Adipocyte (in vitro differentiated cells): ENCODE measurements at places on chromosomes 6 and 20.

DNA sequence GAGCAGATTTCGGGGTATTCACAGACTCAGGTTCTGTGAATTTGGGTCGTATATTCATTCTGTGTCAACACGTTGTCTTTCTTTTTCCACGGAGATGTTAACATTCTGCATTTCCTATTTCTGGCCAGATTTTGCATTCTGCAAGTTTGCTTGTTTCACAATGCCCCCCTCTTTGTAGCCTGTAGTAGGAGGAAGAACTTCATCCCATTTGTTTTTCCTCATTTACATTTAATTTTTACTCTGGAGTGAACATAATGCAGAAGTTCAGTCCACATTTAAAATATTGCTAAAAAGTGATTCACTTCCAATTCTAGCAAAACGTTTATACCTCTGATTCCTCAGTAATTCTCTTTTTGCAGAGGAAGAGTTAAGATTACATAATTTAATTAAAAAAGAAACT lies 12.9 kb downstream of the TAGAP start:
- no peak for DNase-seq

DNA sequence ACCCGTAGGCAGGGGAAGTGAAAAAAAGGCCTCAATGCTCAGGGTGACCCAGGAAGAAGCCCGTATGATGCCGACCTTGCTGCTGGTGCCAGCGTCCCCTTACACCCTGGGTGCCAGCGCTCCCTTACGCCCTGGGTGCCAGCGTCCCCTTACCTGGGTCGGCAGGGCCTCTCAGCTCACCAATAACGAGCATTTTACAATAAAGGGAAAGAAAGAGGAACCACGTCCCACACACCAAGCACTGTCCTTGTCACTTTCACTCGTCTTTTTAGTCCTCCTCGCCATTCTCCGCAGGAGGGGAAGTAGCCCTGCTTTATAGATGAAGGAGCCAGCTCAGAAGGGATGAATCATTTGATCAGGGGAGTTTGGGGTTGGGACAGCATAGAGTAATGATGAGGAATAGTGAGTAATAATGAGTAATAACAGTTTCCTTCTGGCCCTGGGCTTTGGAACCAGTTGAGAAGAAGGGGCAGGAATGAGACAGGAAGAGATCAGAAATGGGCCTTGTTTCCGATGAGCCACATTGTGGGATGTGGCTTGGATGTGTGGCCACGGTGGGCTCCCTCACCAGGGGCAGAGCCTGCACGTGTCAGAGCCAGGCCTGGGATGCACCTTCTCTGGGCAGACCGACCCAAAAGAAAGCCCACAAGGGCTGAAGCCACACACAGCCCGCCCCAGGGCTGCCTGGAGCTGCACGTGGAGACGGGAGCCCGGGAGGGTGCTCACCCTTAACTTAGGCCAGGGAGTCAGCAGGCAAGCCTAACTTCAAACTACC lies 75.7 kb downstream of the SYNJ2 start:
- DNase-seq = peak; percentile 73

GRCh38 chr20:24305371-24305770 lies 164.1 kb upstream of the SYNDIG1 start:
- DNase-seq = no peak

GRCh38 chr6:56334937-56335336 lies 87.6 kb upstream of the COL21A1 start:
- no peak for DNase-seq

GRCh38 chr6:24126586-24127192 lies 674 bp downstream of the NRSN1 start:
- DNase-seq = peak; percentile 83

GRCh38 chr6:68958327-68958726 lies 323.2 kb downstream of the ADGRB3 start:
- peak; percentile 29 for DNase-seq

- no peak for DNase-seq
These were observed 9.7 kb downstream of the SNRPB start for GRCh38 chr20:2460752-2461424.

DNA sequence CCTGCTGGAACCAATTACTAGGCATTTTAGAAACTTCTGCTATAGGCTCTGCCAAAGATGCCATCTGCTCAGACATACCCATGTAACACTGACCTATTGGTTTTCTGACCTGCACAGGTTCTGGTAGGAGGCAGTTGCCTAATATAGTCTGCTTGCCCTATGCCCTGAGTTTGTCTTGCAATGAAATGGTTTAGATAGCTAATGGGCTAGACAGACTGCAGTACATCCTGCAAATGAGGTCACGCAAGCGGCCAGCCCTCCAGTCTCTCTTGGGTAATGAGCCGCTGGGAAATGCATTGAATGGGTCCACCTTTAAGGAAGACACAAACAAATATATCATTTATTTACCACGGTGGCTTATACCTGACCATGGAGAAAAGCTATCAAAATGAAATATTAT lies 90.6 kb upstream of the B3GAT2 start:
- no peak for DNase-seq

GRCh38 chr6:42724825-42725224 lies 2.4 kb upstream of the PRPH2 start:
- no peak for DNase-seq

DNA sequence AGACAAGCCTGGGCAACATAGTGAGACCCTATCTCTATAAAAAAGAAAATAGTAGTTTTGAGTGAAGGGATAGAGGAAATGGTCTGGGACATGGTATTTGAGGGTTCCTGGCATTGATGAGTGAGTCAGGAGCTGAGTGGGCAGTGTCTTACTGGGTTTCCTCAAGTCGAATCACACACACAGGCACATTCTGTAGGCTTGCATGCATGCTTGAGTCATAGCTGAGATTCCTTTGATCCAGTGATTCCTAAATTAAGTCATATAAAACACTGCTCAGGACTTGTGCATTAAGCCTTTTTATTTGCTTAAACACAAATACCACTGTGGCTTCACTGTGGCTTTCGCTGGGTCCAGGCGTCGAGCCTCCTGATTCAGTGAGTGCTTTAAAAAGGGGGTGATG lies 71.8 kb upstream of the TMEM181 start:
- DNase-seq = peak; percentile 88

DNA sequence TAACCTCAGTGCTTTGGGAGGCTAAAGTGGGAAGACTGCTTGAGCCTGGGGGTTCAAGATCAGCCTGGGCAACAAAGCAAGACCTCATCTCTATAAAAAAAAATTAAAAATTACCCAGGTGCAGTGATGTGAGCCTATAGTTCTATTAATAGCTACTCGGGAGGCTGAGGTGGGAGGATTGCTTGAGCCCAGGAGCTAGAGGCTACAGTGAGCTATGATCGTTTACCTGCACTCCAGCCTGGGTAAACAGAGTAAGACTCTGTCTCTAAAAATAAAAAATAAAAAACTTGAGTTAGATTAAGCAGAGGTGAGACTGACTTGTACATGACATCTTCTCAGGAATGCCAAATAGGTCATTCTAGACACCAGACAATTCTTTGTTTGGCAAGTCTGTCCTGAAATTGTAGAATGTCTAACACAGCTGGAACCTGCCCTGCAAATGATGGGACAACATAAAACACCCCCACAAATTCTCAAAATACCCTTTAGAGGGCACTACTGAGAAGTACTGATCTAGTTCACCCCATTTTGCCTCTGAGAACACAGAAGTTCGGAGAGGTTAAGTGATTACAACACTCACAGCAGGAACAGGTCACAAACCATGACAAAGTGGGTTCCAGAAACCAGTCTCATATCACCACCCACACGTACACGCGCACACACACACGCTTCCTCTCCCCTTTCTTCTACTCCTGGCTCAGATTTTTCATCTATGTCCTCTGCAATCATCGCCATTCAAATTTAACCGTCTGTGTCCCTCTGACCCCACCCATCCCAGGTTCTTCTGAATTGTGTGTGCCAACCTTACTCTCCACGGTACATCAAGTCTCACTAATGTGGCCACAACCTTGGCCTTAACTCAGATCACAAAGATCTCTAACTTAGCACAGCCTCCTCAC lies 38.3 kb downstream of the ARHGAP18 start:
- no peak for DNase-seq

DNA sequence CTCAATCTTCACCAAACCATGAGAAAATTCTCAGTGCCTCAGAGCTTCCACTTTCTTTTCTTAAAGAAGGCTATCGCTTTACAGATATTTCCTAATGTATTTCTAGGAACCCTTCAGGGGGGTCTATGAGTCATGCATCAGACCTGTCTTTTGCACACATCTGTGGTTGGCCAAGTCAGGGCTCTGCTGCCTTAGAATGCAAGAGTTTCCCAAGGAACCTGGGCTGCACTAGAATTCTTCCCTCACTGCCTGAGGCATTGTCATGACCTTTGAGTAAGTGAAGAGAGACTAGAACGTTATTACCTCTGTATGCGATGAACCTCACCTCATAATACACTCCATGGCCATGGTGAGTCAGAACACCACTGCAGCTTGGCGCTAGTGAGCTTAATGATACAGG lies 365.0 kb upstream of the ID4 start:
- peak; percentile 91 for DNase-seq

- no peak for DNase-seq
These were observed 23.9 kb downstream of the NT5E start for GRCh38 chr6:85473748-85474147.

GRCh38 chr20:16666272-16666671 lies 63.6 kb upstream of the SNRPB2 start:
- no peak for DNase-seq

GRCh38 chr6:156150391-156150790 lies 626.8 kb upstream of the ARID1B start:
- DNase-seq = no peak

GRCh38 chr6:45827952-45828530 lies 187.6 kb downstream of the CLIC5 start:
- DNase-seq = no peak

- no peak for DNase-seq
These were observed 153.3 kb downstream of the SCML4 start for GRCh38 chr6:107670792-107671199.

- no peak for DNase-seq
These were observed 91.0 kb downstream of the YTHDF1 start for GRCh38 chr20:63124782-63125580.

GRCh38 chr6:37008484-37009465 lies 3.3 kb downstream of the FGD2 start:
- no peak for DNase-seq

DNA sequence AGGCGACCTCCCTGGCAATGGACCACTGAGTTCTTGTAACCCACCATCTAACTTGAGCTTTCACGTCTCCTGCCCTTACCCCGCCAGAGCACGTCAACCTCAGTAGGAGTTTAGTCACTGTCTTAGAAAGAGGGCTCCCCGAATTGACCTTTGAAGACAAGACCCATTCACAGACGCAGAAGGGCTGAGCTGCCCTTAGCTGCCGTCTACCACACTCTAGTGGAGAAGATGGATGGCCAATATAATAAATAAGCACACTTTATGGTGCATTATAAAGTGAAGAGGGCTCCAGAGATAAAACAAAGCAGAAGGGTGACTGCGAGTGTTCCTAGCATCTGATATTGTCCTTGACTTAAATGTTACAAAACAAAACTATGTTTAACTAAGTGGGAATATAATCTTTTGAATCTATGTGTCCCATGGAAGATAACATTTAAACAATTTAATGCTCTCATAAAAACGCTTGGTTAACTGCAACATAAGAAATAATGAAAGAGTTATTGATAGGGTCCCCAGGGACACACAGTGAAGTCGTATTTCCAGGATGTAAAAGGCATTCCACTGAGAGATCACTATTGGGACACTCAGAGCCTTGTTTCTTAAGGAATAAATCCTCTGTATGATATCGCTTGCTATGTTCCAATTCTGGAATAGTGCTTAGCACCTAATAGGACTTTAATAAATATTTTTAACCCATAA lies 261.1 kb downstream of the THBS2 start:
- DNase-seq = no peak

- no peak for DNase-seq
These were observed 56.5 kb downstream of the DLL1 start for GRCh38 chr6:170234419-170234818.

- no peak for DNase-seq
These were observed 20.7 kb downstream of the TXLNB start for GRCh38 chr6:139271056-139271455.

GRCh38 chr6:53244958-53245357 lies 96.3 kb upstream of the GCM1 start:
- DNase-seq = peak; percentile 4

DNA sequence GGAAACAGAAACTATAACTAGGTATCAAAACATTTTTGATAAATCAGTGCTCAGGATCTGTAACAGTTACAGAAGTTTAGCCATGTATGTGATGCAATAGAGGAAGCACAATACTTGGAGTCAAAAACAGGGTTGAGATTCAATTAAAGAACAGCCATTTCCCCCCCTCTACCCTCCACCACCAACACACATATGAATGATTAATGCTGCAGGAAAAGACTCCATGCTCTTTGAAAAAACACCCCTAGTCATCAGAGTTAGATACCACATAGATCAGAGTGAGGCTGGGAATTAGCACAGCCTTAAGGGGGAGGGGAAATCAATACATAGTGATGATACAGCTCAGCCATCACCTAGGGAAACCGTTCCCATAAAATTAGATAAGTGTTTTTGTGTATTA lies 108.9 kb upstream of the EMILIN3 start:
- peak; percentile 61 for DNase-seq

GRCh38 chr6:16639684-16640480 lies 121.4 kb downstream of the ATXN1 start:
- DNase-seq = peak; percentile 73

- DNase-seq = no peak
These were observed 5.2 kb downstream of the PRSS35 start for GRCh38 chr6:83517500-83517899.

DNA sequence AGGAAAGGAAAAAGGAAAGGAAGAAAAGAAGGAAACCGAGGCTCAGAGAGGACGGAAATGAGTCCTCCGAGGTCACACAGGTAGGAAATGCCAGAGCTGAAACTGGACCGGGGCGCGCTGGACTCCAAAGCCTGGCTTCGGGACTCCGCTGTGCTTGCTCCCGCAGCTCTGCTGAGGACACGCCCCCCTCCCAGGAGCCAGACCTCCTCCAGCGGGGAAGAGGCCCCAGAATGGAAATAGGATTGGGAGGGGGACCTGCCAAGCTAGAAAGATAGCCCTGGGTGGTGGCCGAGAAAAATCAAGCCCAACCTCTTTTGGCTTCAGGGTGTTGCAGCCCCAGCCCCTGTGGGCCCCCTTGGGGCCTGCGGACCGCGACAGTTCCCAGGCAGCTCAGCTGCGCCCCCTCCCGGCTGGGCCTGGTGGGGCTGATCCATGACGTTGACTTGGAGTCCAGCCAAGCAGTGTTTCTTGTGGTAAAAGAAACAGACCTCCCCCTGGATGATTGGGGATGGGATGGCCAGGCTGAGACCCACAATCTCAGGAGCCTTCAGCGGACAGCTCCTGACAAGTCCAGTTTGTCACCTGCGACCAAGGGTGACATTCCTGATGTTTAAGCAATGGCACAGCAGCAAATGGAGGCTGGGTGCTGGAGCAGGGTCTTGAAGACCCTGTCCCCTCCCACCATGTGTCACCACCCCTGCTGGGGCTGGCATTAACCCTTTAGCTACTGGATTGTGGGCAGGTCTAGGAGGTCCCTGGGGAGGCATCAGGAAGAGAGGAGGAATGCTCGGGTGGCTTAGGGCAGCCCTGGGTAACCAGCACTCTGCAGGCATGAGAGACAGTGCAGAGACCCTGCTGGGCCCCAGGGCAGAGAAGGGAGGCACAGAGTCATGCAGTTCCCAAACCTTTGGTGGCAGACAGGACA lies 55.4 kb downstream of the RIPOR3 start:
- peak; percentile 64 for DNase-seq

GRCh38 chr20:51204794-51205193 lies 181.9 kb upstream of the KCNG1 start:
- DNase-seq = no peak

- DNase-seq = peak; percentile 45
These were observed 35.7 kb upstream of the RBL1 start for GRCh38 chr20:37131486-37131885.

GRCh38 chr6:152484806-152485205 lies 152.4 kb downstream of the SYNE1 start:
- DNase-seq = no peak

GRCh38 chr20:41232973-41233926 lies 84.3 kb downstream of the ZHX3 start:
- DNase-seq = peak; percentile 86
